Motor neuron (in vitro differentiated cells): ENCODE measurements at places on chromosomes 3 and 15. TPM values are rescaled to one million over a fixed set of nuclear protein-coding genes. Genes with fewer than 3 reads are reported as not detected.

GRCh38 chr3:135383301-135383700 is 582.2 kb upstream of the PPP2R3A start:
- no peak for ATAC-seq

GRCh38 chr3:37687966-37688365 is 173.7 kb upstream of the CTDSPL start:
- ATAC-seq: no peak

Gene DUOX1
- 0.43 and 1.2 TPM in 2 replicates for total RNA-seq

DNA sequence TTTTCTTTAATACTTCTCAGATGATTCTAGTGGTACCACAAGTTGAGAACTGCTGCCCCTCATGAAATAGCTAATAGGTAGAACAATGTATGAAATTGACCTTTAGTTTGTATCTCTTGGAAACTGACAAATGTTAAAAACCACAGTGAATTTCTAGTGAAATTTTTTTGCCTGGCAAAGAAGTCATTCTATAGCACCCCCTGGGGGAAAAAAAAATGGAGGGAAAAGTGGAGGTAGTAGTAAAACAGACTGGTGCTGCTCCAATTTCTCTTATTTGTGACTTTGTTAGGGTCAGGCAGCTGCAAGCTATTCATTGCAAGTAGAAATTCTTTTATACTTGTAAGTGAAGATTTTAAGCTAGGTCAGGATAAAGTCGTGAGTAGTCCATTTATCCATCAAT is 605.0 kb downstream of the NLGN1 start:
- ATAC-seq: no peak

DNA sequence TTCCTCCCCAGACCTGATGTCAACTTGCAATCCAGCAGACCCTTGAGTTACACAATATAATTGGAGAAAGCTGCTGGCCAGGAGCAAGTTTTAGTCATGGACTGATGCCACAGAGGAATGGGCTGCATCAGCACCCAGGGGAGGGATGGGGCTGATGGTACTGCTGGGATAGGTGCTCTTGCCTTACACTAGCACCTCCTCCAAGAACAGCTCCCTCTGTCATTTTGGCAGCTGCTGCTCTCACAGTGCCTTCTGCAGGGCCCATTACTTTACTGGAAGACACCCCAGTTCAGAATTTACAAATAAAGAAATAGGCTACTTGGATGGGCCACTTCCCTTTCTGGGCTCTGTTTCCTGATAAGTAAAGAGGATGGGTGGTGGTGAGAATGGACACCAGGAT is 85.3 kb upstream of the RORA start:
- no peak for ATAC-seq
